ENCODE measurements at places on chromosomes 7 and 10.

DNA sequence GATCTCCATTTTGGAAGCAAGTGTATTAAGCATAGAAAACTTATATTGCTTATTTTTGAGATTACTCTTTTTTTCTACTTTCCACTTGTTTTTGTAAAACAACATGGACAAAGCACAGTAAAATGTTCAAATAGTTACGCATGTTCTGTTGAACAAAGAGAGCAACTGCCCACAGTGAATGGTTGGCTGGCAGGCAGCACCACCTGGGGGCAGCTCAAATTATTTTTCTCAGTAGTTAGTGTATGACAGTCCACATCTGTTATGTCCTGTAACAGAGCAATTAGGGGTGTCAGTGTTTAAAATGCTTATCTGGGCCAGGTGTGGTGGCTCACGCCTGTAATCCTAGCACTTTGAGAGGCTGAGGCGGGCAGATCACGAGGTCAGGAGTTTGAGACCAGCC, 46.1 kb upstream of the CACUL1 start:
- peaks cover 3% of the 10 kb centered on the region for H3K27me3 ChIP-seq
- H3K27ac ChIP-seq: no peak overlapping the region
- 0 out of 2 replicates have a peak, but pooled peaks cover under 1% of the 10 kb centered on the region for H3K36me3 ChIP-seq
- no peak overlapping the region for H3K4me3 ChIP-seq
- no peaks in the 10 kb centered on the region for H3K4me1 ChIP-seq
- DNase-seq: no peak

GRCh38 chr10:105253515-105254212, 612.6 kb downstream of the SORCS3 start:
- H3K27ac ChIP-seq: no peak overlapping the region
- H3K27me3 ChIP-seq: no peaks in the 10 kb centered on the region
- H3K4me3 ChIP-seq: no peak overlapping the region
- H3K36me3 ChIP-seq: no peaks in the 10 kb centered on the region
- no peak for DNase-seq

DNA sequence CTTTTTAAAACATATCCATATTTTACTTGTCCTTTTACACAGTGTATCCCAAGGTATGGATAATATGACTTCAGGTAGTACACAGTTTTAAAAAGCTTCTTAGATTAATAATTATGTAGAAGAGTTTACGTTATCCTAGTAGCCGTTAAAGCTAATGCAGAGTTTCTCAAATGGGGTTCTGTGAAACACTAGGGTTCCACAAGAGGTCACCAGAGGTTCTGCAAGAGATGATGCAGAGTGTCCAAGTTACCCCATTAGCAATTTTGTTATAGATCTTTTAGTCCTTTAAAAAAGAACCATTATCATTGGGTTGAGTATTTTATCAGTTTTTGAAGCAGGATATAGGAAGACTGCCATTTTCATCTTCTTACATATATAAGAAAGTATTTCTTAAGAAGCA, 298.9 kb upstream of the HPS1 start:
- no peak for DNase-seq
- no peak overlapping the region for H3K4me3 ChIP-seq
- no peaks in the 10 kb centered on the region for H3K27me3 ChIP-seq

DNA sequence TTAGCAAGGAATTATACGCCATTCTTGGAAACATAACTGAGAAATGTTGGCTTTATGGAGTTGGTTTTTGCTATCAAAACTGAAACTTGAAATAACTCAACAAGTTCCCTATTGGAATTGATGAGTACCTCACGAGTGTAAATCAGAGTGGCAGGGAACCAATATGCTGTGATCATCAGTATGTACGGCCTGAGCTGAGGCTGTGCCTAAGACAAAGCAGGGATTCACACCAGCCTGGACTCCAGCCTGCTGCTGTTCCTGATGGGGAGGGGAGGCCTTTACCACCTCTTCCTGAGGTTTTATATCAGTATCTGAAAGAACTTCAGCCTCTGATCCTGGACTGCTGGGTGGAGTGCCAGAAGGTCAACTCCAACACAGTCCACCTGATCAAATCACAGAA, 52.7 kb downstream of the CRTAC1 start:
- H3K27ac ChIP-seq: no peak overlapping the region
- H3K4me3 ChIP-seq: no peak overlapping the region
- H3K36me3 ChIP-seq: no peaks in the 10 kb centered on the region

GRCh38 chr10:87760195-87760905, 57.7 kb downstream of the ATAD1 start:
- DNase-seq: no peak
- peaks cover 5% of the 10 kb centered on the region for H3K4me1 ChIP-seq
- H3K36me3 ChIP-seq: peaks cover 10% of the 10 kb centered on the region

DNA sequence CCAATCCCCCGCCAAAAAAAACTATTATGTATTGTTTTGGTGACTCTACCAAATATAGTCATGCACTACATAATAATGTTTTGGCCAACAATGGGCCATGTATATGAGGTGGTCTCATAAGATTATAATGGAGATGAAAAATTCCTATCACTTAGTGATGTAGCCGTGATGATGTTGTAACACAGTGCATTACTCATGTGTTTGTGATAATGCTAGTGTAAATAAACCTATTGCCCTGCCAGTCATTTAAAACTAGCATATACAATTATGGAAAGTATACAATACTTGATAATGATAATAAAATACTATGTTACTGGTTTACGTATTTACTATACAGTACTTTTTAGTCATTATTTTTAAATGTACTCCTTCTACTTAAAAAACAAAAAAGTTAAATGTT, 101.5 kb downstream of the SLC25A40 start:
- H3K36me3 ChIP-seq: no peaks in the 10 kb centered on the region
- no peak overlapping the region for H3K4me3 ChIP-seq
- H3K4me1 ChIP-seq: peaks cover 6% of the 10 kb centered on the region
- no peak overlapping the region for H3K27ac ChIP-seq
- DNase-seq: no peak

DNA sequence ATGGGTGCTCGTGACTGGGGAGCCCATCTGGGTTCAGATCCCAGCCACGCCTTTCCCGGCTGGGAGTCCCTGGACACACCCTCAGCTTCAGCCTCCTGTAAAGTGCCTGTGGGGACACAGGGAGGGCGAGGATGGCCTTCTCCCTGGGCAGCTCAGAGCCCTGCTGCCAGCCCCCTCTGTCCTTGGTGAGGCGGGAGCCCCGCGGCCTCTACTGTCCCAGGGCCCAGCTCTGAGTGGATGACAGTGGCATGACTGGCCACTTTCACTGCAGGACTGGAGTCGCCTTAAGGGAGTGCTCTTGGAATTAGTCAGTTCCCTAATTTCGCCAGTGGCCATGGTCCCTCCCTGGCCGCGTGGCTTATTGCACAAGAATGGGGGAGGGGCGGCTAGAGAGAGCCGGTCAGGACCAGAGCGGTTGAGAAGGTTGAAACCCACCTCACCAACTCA, 4.6 kb downstream of the BRI3 start:
- peak overlapping the region; percentile 57 for H3K27ac ChIP-seq
- H3K27me3 ChIP-seq: no peaks in the 10 kb centered on the region
- H3K36me3 ChIP-seq: peaks cover 7% of the 10 kb centered on the region
- DNase-seq: no peak
- H3K4me3 ChIP-seq: no peak overlapping the region

DNA sequence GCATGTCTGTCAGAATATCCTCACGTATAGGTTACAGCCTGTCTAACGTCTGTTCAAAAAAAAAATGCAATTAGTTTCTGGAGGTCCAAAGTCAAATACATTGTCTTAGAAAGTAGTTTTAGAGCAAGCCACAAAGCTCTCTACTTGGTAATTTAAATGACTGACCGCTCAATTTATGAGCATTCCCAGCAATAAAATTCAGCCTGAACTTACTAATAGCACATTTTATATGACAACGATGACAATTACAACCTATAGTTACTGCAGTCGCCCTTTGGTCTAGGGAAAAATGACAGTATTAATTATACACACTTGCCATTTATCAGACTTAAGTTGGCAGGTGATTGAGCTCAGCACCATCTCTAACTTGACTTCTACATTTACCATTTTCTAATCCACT, 425.8 kb upstream of the STEAP1 start:
- no peaks in the 10 kb centered on the region for H3K4me1 ChIP-seq
- H3K4me3 ChIP-seq: no peak overlapping the region
- H3K27ac ChIP-seq: no peak overlapping the region
- H3K36me3 ChIP-seq: no peaks in the 10 kb centered on the region
- DNase-seq: no peak

GRCh38 chr7:88600695-88601094, 158.8 kb upstream of the ZNF804B start:
- H3K4me3 ChIP-seq: no peak overlapping the region
- H3K36me3 ChIP-seq: no peaks in the 10 kb centered on the region
- H3K27me3 ChIP-seq: no peaks in the 10 kb centered on the region
- no peak overlapping the region for H3K27ac ChIP-seq
- DNase-seq: no peak

- H3K27me3 ChIP-seq: peaks cover 17% of the 10 kb centered on the region
- H3K4me1 ChIP-seq: no peaks in the 10 kb centered on the region
- DNase-seq: peak; percentile 89
- no peak overlapping the region for H3K27ac ChIP-seq
- no peak overlapping the region for H3K4me3 ChIP-seq
These were observed 1.6 kb downstream of the FAM24A start for GRCh38 chr10:122911889-122912484.

- H3K27ac ChIP-seq: no peak overlapping the region
- peaks cover 27% of the 10 kb centered on the region for H3K27me3 ChIP-seq
- H3K4me1 ChIP-seq: peaks cover 10% of the 10 kb centered on the region
- DNase-seq: no peak
- H3K36me3 ChIP-seq: no peaks in the 10 kb centered on the region
These were observed 53.2 kb downstream of the ADRB1 start for GRCh38 chr10:114096864-114097263.

DNA sequence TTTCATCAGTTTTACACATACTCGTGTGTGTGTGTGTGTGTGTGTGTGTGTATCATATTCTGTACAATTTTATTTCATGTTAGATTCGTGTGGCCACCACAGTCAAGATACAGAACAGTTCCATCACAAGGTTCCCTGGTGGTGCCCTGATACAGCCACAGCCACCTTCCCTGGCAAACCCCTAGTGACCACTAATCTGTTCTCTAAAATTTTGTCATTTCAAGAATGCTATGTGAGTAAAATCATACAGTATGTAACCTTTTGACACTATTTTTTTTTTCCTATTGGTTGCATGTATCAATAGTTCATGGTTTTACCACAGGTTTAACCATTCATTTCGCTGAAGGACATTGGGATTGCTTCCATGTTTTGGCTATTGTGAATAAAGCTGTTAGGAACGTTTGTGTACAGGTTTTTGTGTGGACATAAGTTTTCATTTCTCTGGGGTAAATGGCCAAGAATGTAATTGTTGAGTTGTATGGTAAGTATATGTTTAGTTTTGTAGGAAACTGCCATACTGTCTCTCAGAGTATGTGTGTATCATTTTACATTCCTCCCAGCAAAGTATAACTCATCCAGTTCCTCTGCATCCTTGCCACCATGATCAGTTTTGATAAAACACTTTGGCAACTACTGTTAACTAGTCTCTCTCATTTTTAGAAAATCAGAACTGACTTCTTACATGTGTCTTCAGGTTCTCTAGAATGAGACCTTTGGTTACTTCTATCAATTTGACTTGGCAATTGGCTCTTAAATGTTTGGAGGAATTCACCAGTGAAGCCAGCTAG, 20.6 kb downstream of the KLHDC10 start:
- no peaks in the 10 kb centered on the region for H3K36me3 ChIP-seq
- H3K4me1 ChIP-seq: no peaks in the 10 kb centered on the region
- no peak for DNase-seq

GRCh38 chr10:22648547-22648961, 65.8 kb downstream of the PIP4K2A start:
- no peak overlapping the region for H3K4me3 ChIP-seq
- H3K36me3 ChIP-seq: no peaks in the 10 kb centered on the region
- peak overlapping the region; percentile 54 for H3K27ac ChIP-seq
- no peak for DNase-seq
- H3K27me3 ChIP-seq: no peaks in the 10 kb centered on the region
- peaks cover 69% of the 10 kb centered on the region for H3K4me1 ChIP-seq

GRCh38 chr7:32336726-32337125, 153.5 kb downstream of the LSM5 start:
- no peak for DNase-seq
- H3K4me3 ChIP-seq: no peak overlapping the region
- H3K27me3 ChIP-seq: peaks cover 3% of the 10 kb centered on the region
- no peaks in the 10 kb centered on the region for H3K36me3 ChIP-seq
- H3K4me1 ChIP-seq: no peaks in the 10 kb centered on the region
- no peak overlapping the region for H3K27ac ChIP-seq

GRCh38 chr10:69810097-69810496, 8.4 kb downstream of the COL13A1 start:
- H3K4me1 ChIP-seq: peaks cover 27% of the 10 kb centered on the region
- H3K4me3 ChIP-seq: no peak overlapping the region
- H3K27me3 ChIP-seq: peaks cover 5% of the 10 kb centered on the region
- H3K36me3 ChIP-seq: no peaks in the 10 kb centered on the region
- DNase-seq: no peak
- H3K27ac ChIP-seq: peak overlapping the region; percentile 29

GRCh38 chr7:85230623-85231022, 43.8 kb upstream of the SEMA3D start:
- no peak overlapping the region for H3K4me3 ChIP-seq
- no peak overlapping the region for H3K27ac ChIP-seq
- no peak for DNase-seq
- no peaks in the 10 kb centered on the region for H3K36me3 ChIP-seq
- H3K4me1 ChIP-seq: no peaks in the 10 kb centered on the region
- no peaks in the 10 kb centered on the region for H3K27me3 ChIP-seq

DNA sequence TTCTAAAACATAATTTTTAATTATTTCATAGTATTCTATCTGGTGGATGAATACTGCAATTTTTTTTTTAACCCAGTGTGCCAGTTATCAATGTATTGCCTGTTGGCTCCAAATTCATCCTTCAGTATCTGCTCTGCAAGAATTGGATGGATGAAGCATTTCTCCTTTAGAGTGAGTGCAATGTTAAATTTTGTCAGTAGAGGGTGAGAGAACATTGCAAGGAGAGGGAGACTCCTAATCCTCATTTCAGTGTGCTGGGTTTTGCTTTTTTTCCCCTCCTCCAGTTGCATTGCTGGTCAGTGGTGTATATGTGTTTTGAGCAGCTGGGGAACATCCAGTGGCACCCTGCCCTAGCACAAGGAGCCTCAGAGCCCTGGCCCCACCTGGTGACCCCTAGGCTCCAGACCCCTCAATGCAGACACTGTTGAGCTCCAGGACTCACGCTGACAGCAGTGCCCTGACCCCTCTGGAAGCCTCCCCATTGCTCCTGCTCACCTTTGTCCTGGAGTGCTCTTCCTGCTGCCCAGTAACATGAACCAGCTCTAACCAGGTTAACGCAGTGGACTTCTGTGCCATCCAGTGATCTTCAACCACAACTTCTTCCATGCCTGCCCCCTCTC, 199.4 kb downstream of the USP6NL start:
- H3K27me3 ChIP-seq: no peaks in the 10 kb centered on the region
- no peak for DNase-seq
- H3K27ac ChIP-seq: no peak overlapping the region
- no peak overlapping the region for H3K4me3 ChIP-seq
- no peaks in the 10 kb centered on the region for H3K36me3 ChIP-seq
- H3K4me1 ChIP-seq: peaks cover 5% of the 10 kb centered on the region

GRCh38 chr10:70315815-70316214, 32.0 kb upstream of the NPFFR1 start:
- no peak overlapping the region for H3K4me3 ChIP-seq
- H3K27ac ChIP-seq: no peak overlapping the region
- no peaks in the 10 kb centered on the region for H3K27me3 ChIP-seq
- no peak for DNase-seq
- H3K4me1 ChIP-seq: no peaks in the 10 kb centered on the region
- 0 out of 2 replicates have a peak, but pooled peaks cover 2% of the 10 kb centered on the region for H3K36me3 ChIP-seq

GRCh38 chr7:131950758-131951157, 394.3 kb upstream of the PODXL start:
- DNase-seq: no peak
- no peak overlapping the region for H3K27ac ChIP-seq
- no peak overlapping the region for H3K4me3 ChIP-seq
- peaks cover 8% of the 10 kb centered on the region for H3K27me3 ChIP-seq
